Stimulated activated CD4-positive, alpha-beta T cell treated with anti-CD3 and anti-CD28 coated beads, Interleukin-1b, Interleukin-23, amount 100 ng/mL, for 1 hour (primary cell): ENCODE measurements at places on chromosomes 3 and 15.

- no peak for DNase-seq
These were observed 88.8 kb downstream of the WDR72 start for GRCh38 chr15:53670701-53671100.

DNA sequence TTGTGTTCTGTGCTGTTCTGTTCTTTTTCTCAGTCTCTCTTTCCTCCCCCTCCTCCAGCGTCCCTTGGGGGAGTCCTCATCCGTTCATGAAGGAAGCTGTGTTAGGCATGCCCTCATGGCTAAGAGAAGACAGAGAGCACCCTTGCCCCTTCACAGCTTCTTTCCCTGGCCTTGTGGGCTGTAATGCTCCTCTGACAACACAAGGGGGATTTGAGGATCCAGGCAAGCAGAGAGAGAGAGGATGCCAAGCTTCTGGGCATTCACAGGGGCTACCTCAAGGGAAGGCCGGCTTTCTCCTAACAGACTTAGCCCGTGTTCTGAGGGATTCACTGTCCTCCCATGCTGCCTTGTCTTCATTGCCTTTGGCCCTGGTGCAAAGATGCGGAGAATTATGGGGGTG is 389.5 kb downstream of the LRTM1 start:
- no peak for DNase-seq

DNA sequence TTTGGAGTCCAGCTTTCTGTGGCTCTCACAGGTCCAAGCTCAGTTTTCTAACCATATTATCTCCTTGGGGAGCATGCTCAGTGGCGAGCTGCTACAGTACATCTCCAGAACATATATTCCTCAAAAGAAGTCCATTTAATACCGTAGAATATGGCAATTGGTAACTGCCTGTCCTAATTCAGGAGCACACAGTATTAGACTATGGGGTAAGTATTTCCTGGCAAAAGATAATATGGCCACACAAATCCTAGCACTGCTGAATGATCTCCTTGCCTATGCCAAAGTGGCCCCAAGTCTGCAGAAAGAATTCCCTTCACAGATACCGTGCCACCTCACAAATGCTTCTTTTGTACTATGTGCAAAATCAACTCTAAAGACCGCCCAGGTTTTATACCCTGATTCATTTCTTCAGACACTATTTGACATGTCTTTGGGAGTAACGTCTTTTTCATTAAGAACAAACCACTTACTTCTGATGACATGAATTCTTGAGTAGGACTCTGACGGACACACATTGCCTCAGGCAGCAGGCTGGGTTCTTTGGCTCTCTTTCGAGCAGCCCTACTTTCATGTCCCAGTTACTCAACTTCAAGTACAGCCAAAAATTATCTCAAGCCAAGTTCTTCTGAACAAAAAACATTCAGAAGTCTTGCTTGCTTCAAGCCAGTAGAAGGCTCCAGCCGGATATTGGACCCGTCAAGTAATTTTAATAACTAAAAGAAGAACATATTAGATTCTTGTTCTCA is 368.3 kb upstream of the DCBLD2 start:
- no peak for DNase-seq

GRCh38 chr3:137062250-137062649 is 104.5 kb downstream of the IL20RB start:
- no peak for DNase-seq

GRCh38 chr3:93989241-93989640 is 9.3 kb downstream of the ARL13B start:
- DNase-seq = no peak

- no peak for DNase-seq
These were observed 102.8 kb downstream of the FRMD5 start for GRCh38 chr15:44092221-44092620.

GRCh38 chr3:74590620-74591262 is 23.7 kb downstream of the CNTN3 start:
- no peak for DNase-seq

- DNase-seq = no peak
These were observed 24.6 kb upstream of the RSL24D1 start for GRCh38 chr15:55221090-55222011.

- no peak for DNase-seq
These were observed 7.5 kb upstream of the IGSF10 start for GRCh38 chr3:151468284-151468917.

DNA sequence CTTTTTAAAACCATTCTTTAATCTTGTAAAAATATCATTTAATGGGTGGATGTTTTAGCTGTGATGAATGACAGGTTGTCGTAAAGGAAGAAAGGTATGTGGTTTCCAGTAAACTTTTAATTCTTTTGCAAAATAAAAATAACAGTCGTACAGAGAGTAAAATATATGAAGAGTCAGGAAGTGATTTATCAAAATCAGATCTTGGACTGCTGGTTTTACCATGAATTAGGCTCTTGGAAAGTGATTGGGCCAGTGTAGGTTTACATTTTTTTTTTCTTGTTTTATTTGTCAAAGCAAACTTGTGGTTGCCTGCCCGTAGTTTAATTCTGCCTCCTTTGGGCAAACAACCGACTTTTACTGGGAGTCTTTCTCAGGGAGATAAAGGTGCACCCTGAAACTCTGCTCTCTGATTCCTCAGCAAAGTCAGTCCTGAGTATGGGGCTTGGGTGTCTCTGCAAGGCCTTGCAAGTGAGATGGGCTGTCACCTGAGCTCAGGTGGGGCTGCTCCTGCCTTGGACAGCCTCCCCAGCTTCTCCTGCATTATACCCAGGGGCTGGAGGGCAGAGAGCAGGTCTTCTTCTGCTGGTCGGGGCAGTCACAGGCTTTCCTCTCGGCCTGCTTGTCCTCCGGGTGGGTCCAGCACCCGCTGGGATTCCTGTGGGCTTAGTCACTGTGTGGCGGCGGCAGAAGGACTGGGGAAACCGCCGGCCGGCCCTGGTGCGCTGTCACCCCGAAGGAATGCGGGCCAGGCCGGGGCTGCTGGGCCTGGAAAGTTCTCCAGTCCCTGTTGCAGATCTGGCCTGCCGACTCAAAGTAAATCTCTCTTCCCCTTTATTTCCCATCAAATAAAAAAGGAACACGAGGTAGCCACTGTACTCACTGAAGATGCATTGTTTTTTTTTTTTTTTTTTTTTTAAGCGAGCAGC is 79.0 kb downstream of the IGF1R start:
- DNase-seq = no peak
